ENCODE measurements at places on chromosomes 16 and 17.

DNA sequence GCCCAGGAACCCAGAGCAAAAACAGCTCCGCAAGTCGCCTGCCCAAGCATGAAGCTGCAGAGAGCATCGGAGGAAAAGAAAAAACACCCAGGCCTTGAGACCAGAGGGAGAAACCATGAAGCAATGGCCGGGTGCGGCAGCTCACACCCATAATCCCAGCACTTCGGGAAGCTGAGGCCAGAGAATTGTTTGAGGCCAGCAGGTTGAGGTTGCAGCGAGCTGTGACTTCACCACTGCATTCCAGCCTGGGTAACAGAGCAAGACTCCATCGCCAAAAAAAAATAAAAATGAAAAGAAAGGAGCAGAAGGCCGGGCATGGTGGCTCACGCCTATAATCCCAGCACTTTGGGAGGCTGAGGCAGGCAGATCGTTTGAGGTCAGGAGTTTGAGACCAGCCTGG lies 40.3 kb downstream of the C16orf95 start:
- DNase-seq = no peak

- no peak for DNase-seq
Measured at GRCh38 chr17:30429155-30429554, 48.1 kb upstream of the GOSR1 start.

DNA sequence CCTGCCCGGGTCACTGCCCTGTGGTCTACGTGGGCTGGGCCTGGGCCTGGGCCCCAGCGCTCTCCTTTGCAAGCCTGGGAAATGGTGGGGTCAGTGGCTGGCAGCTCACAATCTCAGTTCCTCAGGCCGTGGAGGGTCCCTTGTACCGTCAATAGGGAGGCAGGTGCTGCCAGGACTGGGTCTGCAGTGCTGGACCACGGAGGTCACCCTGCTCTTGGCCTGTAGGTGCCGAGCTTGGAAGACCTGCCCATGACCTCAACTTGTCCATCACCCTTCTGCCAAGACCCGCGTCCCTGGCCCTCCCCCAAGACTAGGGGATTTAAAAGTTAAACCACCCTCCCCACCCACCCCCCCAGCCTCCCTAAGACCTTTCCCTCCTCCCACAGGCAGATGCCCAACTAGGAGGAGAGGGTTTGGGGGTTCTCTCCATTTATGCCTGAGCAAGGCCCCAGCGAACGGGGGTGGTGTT lies 2.5 kb downstream of the TBX2 start:
- DNase-seq = no peak

DNA sequence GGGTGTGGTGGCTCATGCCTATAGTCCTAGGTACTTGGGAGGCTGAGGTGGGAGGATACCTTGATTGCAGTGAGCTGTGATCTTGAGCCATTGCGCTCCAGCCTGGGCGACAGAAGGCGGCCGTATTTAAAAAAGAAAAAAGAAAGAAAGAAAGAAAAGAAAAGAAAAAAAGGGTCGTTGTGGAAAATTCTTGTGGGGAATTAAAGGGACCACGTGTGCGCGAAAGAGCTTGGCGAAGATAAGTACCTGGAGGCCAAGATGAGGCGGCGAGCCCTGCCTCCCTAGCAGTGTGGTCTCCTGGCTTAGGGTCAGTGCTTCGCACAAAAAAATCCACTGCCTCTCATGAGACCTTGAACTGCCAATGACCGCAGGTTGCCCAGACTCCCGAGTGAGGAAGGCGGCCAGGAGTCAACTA lies 728 bp upstream of the NMT1 start:
- DNase-seq = no peak

DNA sequence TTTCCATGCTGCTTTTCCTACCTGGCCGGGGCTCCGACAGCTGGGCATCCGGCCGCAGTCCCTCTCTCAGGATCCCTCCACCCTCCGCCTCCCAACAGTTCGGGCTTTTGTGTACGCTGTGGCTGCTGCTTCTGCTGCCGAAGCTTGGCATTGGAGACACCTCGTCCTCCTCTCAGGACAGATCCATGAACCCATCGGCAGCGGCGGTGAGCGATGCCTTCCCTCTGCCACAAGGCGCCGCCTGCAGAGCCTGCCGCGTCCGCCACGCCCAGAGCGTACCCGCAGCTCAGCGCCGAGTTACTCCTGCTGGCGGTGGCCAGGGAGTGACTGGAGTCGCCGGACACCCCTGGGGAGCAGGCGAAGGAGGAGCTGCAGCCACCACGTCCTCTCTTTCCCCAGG lies 2032.8 kb downstream of the TP53TG3F start:
- no peak for DNase-seq

DNA sequence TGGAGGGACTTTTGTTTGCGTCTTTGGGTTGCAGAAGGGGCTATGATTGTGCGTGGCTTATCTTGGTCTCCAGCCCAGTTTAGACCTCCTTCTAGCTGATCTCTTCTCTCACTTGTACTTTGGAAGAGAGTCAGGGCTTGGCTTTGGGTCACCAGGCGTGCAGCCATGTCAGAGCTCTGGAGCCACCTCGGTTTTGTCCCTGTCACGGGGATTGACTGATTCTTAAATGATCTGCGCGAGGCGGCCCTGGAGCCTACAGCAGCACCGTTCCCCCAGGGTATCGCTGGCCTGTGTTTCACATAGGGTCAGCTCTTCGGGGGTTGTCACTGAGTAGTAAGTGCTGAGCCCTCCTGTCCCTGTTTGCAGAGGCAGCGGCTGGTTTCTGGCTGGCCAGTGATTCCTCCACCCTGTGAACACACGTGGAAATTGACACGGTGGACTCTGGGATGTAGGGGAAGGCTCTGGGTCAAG lies 209.8 kb upstream of the CHMP6 start:
- no peak for DNase-seq

DNA sequence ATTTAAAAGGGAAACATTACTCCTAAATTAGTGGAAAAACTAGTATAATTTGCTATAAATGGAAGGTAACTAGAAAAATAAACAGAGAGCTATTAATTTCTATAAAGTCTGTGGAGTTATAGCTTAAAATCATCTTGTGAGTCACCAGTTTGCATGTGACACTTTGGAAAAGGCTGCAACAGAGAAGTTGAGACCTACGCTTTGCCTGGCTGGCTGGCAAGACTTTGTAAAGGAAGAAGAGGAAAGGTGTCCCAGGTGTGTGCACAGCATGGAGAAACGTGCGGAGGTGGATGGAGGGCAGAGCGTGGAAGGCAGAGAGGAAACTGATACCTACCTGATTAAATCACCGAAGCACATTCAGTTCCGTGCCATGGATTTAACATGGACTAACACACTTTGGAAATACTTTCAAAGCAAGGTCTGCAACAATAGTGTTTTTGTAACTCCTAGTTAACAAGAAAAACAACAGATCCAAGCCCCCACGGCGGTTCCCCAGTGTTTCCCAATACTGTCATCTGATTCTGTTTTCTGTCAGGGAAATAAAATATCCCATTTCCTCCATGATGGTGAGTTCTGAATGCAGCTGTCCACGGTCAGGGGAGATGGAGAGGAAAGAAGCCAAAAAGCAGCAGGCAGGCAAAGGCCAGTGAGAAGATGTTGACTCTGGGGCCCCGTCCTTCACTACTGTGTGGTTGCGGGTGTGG lies 134.8 kb downstream of the XYLT1 start:
- no peak for DNase-seq

- DNase-seq = no peak
Measured at GRCh38 chr16:48206594-48207242, 37.4 kb upstream of the LONP2 start.

- no peak for DNase-seq
Measured at GRCh38 chr17:76309461-76309860, 1.4 kb upstream of the QRICH2 start.

- no peak for DNase-seq
Measured at GRCh38 chr17:35760587-35760986, at the start of gene C17orf50. TSS of gene C17orf50 (plus strand) at chr17:35760887. CDS start at chr17:35760942, 55 bp downstream.

DNA sequence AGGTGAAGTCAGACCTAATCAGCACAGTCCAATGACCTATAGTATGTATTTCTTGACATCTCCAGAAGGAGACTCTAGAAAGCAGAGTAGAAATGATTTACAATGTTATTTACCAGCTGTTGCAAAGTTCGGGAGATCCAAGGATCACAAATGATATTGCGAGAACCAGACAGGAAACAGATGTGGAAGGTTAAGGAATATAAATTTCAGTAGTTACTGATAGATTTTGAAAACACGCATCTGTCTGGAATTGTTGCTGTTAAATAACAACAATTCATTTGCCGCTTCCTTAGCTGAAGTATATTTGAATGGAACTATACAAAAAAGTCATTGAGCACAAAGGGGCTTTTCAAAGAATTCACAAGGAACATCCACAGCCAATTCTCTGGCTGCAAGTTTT lies 72.0 kb downstream of the STXBP4 start:
- DNase-seq = no peak

- DNase-seq = no peak
Measured at GRCh38 chr17:40457964-40458791, 14.9 kb downstream of the IGFBP4 start.

GRCh38 chr17:60610473-60610872 lies 10.5 kb downstream of the PPM1D start:
- DNase-seq = no peak

DNA sequence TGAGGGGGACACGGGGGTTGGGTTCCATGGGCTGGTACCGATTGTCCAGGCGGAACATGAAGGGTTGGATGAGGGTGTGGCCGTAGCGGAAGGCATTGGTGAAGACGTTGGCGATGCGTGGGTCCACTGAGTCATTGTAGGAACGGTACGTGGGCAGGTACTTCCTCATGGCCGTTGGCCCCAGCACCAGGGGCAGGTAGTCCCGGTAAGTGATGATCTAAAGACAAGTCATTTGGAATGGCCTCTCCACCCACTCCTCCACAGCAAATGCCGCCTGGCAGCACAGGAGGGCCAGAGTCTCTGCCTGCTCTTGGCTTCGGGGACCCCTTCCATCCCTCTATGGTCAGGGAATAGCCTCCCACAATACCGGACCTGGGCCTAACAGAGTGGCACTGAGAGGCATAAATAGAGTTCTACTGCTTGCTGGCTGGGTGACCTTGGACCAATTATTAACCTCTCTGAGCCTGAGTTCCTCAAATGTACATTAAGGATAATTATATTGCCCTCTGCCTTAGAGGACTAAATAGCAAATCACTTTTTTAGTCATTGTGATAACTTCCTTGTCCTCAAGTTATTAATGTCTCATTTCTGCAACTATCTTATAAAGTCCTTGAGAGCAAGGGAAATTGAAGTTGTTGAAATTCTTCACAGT lies 7.2 kb downstream of the MPO start:
- DNase-seq = no peak

DNA sequence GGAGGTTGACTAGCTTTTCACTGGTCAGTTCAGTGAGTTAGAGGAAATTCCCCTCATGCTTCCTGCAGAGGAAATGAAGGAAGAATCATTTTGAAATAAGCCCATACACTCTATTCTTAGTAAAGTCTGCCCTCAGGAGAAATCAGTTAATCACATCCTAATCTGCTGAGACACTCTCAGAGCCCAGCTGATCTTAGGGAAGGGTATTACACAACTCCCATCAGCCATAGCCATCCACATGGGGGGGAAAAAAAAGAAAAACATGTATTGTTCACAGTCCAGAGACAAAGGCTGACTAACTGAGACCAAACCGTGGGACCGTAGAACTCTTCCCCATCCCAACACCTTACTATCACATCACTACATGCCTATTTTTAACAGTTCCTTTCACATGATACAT lies 722.3 kb downstream of the CDH8 start:
- DNase-seq = no peak

DNA sequence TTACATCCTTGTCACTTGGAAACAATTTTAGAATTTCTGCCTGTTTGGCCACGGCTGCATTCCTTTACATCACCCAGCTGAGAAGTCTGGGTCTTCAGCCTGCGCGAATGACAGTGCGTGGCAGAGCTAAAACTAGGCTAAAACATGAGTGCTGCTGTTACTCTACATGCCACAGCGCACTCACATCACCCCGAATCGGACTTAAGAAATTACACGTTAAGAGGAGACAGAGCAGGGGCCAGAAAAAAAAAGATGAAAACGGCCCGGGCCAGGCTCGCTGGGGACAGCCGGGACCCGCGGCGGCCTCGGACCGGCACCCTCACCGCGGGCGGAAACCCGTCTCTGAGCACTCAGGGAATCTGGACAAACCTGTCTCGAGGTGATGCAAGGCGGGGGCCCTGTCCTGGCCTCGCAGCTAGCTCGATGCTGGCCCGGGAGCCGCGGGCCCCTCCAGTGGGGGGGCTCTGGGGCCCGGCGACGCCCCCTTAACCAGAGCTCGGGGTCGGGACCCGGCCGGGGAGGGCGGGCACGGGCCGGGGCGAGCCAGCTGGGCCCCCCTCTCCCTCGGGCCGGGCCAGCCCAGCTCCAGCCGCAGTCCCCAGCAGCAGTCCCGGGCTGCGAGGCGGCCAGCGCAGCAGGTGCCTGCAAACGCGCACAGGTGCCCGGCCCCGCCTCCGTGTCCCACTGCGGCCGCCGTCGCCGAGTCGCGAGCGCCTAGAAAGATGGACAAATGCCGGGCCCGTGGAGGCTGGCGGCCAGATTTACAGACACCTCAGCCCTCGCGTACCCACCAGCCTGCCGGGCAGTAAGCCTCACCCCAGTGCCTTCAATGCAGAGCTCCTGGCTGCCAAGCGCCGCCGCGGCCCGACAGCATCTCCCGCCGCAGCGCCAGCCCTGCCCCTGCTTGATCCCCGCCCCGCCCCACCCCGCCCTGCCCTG lies at the start of gene AKTIP:
Gene AKTIP, minus strand, starts transcription at position 879 of the 939 bp plus-strand sequence. CDS start 2,950 bp downstream, outside the sequence.
- DNase-seq = peak; percentile 15

DNA sequence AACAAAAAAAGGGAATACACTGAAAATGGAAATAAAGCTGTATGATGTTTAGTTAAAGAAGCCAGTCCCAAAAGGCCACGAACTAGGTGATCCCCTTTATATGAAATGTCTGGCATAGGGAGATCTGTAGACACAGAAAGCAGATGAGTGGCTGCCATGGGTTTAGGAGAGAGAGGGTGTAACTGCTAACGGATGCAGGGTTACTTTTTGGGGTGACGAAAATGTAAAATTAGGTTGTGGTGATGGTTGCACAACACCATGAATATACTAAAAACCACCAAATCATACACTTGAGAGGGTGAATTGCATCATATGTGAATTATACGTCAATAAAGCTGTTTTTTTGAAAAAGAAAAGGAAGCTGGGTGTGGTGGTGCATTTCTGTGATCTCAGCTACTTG lies 99.6 kb downstream of the ADCY9 start:
- no peak for DNase-seq

GRCh38 chr16:89565506-89566372 lies 5.3 kb downstream of the RPL13 start:
- no peak for DNase-seq
